ENCODE measurements at places on chromosomes 11 and 22.

GRCh38 chr11:78390809-78391208, 26.8 kb downstream of the GAB2 start:
- no peak for DNase-seq

GRCh38 chr22:49018601-49019000, 809.1 kb downstream of the BRD1 start:
- no peak for DNase-seq

DNA sequence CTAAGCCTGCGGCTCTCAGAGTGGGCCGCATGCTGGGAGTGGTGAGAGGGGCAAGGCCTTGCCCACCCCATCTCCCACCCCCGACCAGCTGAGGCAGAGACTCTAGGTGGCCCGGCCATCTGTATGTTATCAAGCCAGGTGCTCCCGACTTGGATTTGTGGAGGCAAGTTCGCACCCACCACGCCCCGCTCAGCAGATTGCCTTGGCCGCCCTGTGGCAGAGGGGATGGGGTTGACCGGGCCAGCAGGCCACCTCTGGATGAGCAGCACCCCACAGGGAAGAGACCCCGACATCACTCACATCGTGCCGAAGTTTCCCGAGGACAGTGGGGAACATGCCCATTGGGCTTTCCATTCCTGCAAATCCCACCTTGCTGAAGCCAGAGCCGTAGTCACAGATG, 40.8 kb downstream of the DHCR7 start:
- DNase-seq = no peak

DNA sequence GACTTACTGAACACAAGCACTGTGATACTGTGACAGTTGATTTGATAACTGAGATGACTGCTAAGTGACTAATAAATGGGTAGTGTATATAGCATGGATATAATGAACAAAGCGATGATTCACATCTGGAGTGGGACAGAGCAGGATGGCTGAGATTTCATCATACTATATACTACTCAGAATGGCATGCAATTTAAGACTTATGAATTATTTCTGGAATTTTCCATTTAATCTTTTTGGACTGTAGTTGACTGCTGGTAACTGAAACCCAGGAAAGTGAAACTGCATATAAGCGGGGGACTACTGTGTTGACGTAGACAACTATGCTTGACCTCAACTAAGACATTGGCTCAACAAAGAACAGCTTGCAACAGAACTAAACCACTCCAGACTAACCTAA, 20.0 kb upstream of the NUCB2 start:
- no peak for DNase-seq

GRCh38 chr11:108698844-108699642, 34.2 kb downstream of the DDX10 start:
- DNase-seq = no peak

GRCh38 chr22:29004647-29005371, 56.8 kb downstream of the C22orf31 start:
- no peak for DNase-seq

DNA sequence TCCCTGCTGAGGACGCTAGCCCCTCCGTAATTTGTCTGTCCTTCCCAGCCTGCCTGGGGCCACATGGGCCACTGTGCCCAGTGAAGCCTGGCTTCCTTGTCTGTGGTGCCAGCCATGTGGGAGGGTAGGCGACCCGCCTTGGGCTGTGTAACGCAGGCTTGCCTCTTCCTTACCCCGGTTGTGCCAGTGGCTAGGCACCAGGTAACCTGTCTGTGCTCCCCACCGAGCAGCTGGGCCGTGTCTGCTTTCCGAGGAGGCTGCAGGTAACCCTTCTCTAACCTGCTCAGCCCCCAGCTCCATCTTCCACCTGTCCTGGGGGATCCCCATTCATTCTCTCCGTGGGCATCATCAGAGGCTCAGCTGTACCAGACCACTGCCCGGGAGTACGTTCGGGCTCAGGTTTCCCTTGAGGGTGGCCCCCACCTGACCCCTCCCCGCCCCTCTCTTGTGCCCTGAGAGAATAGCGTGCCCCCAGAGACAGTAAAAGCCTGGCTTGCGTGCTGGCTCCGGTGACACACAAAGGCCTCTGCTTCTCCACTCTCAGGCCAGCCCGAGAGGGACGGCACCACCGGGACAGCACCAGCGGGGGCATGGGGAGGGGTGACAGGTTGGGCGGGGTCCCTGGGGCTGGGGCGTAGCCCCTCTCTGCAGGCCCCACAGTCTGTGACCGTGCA, 79.1 kb downstream of the CDKN1C start:
- no peak for DNase-seq

GRCh38 chr11:7673724-7674434, 579 bp upstream of the CYB5R2 start:
- no peak for DNase-seq

- no peak for DNase-seq
Observed at GRCh38 chr22:40422558-40423309, 52.3 kb downstream of the SGSM3 start.

DNA sequence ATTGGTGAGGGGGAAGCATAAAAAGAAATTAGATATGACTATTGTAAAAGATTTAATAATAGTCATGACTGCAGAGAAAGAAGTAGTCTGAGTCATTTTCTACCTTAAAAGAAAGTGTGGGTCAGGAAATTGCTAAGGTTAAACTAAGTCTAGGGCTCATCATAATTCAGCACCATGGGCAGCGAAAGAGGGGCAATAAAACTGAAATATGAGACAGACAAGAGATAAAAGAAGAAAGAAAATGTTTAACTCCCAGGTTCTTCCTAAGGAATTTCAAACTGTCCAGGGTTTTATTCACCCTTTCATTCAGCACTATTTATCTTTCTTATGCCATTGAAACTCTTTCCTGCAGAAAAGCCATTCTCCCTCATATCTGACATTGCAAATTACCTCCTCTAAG, 114.4 kb upstream of the API5 start:
- DNase-seq = no peak

GRCh38 chr11:57597916-57598830, 688 bp downstream of the SERPING1 start:
- no peak for DNase-seq

DNA sequence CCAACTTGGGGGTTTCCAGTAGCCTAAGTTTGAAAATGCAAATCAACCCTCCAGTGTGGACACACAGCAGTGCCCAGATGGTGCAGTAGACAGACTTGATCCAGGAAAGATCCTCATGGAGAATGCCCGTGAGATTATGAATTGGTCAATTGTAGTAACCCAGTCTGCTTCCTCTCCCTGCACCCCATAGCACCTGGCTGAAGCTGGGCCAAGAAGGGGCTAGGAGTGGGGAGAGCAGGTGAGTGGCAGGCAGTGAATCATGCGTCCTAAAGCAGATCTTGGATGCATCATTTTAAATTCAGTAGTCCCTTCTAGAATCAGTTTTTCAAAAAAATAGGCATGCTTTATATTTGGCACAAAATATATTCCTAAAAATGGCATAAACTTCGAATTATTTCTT, 52.2 kb downstream of the CYB5R2 start:
- no peak for DNase-seq

DNA sequence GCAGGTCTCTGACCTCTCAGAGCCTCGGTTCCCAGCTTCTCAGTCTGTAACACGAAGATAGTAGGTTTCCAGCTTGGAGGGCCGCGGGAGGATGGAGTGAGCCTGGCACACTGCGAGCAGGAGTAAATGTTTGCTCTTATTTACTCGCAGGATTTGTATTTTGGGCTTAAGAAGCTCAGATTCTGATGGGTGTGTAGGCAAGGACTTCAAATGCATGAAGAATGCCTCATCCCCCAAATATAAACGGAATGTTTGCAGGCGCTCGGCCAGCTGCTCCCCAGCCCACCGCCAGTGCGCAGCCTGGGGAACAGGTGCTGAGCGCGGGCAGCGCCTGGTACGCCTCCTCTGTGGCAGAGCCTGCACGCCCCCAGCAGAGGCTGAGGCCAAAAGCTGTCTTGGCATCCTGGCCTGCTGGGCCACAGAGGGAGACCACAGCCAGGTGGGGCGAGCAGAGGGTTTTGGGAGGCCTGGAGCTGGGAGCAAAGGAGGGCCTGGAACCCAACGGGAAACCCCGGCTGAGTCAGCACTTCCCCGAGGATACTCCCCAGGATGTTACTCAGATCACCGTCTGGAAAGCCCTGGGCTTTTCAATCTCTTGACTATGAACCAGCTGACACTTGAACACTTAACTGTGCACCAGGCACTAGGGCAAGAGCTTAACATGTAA, 9.4 kb downstream of the EHD1 start:
- no peak for DNase-seq

- DNase-seq = no peak
Observed at GRCh38 chr11:32071811-32072210, 19.1 kb upstream of the RCN1 start.

- DNase-seq = no peak
Observed at GRCh38 chr11:122179961-122180834, 64.2 kb upstream of the BLID start.

DNA sequence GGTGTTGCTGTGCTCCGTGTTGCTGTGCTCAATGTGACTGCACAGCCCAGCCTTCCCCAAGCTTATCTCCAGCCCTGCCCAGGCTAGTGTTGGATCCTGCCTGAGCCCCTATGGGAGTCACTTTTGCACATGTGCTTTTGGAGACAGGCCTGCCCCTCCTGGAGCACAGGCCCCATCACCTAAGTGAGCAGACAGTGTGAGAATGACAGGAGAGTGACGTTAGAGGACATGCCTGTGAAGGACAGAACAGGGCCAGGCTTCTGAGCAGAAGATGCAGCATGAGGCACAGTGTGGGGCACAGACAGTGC, 36.6 kb upstream of the SUSD2 start:
- DNase-seq = no peak

DNA sequence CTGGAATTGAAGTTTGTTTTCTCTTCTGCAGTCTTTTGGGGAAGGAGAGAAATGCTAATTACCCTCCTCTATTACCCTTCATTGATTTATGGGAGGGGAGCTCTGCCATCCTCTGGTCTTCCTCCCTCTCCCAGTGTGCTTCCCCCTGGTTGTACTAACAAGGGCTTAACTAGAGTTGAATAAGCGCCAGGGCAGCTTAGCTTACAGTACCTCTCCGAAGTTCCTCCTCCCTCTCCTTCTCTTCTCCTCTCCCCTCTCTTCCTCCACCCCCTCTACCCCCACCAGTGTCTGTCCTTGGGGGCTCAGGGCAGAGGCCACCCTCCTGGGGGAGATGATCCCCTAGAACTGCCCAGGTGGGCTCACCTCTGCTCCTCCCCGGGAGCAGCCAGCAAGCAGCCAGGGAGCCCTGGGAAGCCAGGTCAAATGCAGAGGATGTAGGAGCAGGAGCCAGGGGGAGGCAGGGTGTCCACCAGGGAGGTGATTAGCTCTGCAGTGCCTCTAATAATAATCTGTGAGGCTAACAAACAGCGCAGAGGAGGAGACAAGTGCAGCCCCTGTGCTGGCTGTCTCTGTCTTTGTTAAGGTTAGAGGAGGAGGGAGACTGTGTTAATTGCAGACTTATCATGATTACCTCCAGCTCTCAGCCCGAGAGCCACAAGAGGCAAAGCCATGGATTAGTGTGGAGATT, 191.6 kb upstream of the CADM1 start:
- no peak for DNase-seq

- no peak for DNase-seq
Observed at GRCh38 chr11:66739983-66740382, 11.0 kb upstream of the SPTBN2 start.

- no peak for DNase-seq
Observed at GRCh38 chr22:35684270-35684700, 33.4 kb upstream of the APOL5 start.

GRCh38 chr11:111370902-111371578, 8.0 kb downstream of the POU2AF1 start:
- no peak for DNase-seq

- DNase-seq = no peak
Observed at GRCh38 chr22:25143156-25144076, 56.2 kb upstream of the CRYBB3 start.

- no peak for DNase-seq
Observed at GRCh38 chr11:36165621-36166397, 123.4 kb downstream of the COMMD9 start.

- no peak for DNase-seq
Observed at GRCh38 chr11:72747289-72747855, 4.8 kb downstream of the ARAP1 start.

GRCh38 chr11:125455851-125456250, 40.2 kb downstream of the FEZ1 start:
- no peak for DNase-seq

DNA sequence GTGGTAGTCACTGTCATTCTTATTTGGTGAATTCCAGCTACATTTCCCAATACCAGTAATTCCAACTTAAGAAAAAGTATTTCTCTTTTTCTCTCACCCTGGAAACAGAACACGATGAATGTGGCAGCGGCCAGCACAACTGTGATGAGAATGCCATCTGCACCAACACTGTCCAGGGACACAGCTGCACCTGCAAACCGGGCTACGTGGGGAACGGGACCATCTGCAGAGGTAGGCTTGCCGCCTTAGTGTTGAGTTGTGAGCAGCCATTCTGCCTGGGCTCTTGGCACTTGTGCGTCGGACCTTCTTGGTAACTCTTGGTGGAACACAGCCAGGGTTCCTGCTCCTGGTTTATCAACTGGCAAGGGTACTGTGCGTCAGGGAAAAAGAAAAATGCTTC, 559.8 kb downstream of the NELL1 start:
- no peak for DNase-seq

GRCh38 chr11:108786281-108786990, 121.6 kb downstream of the DDX10 start:
- DNase-seq = no peak

- DNase-seq = no peak
Observed at GRCh38 chr11:70270877-70271648, 573 bp downstream of the PPFIA1 start.

DNA sequence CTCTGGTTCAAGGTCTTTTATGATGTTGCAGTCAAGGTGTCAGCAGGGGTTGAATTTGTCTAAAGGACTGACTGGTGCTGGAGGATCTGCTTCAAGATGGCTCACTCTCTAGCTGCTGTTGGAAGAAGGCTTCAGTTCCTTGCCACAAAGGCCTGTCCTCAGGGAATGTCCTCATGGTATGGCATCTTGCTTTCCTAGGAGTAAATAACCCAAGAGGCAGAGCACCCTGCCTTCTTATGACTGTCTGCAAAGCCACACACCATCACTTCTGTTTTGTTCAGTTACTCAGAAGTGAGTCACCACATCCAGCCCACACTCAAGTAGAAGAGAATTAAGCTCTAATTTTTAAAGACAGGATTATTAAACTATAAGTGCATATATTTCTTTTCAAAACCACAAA, 45.2 kb downstream of the PLAAT5 start:
- DNase-seq = no peak

GRCh38 chr11:130533871-130534270, 85.4 kb downstream of the ADAMTS15 start:
- no peak for DNase-seq

- DNase-seq = no peak
Observed at GRCh38 chr22:47225080-47225930, 462.9 kb downstream of the TBC1D22A start.

DNA sequence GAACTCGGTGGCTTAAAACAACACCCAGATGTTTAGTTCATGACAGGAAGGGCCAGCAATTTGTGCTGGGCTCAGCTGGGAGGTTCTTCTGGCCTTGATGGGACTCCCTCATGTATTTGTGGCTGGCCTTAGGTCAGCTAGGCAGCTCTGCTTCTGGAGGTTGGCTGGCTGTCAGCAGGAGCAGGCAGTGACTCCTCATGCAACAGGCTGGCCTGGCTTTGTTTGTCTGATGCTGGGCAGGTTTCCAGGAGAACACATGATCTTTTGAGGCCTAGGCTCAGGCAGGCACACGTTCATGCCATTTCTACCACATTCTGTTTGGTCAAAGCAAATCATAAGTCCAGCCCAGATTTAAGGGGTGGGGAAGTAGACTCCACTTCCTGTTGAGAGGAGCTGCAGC, 571.2 kb downstream of the TBC1D22A start:
- no peak for DNase-seq

GRCh38 chr22:19809741-19810140, 44.9 kb downstream of the GNB1L start:
- no peak for DNase-seq
